ENCODE measurements at places on chromosomes 4 and X. TPM values are rescaled to one million over a fixed set of nuclear protein-coding genes. Genes with fewer than 3 reads are reported as not detected.

GRCh38 chrX:44344194-44344593 lies 722 bp upstream of the EFHC2 start:
- H3K4me3 ChIP-seq, result no peak overlapping the region
- no peaks in the 10 kb centered on the region for H3K36me3 ChIP-seq
- H3K4me1 ChIP-seq, result no peaks in the 10 kb centered on the region
- peak; percentile 4 for DNase-seq
- no peak overlapping the region for H3K27ac ChIP-seq
- peaks cover 3% of the 10 kb centered on the region for H3K27me3 ChIP-seq

GYPB gene
- not detected for total RNA-seq

DNA sequence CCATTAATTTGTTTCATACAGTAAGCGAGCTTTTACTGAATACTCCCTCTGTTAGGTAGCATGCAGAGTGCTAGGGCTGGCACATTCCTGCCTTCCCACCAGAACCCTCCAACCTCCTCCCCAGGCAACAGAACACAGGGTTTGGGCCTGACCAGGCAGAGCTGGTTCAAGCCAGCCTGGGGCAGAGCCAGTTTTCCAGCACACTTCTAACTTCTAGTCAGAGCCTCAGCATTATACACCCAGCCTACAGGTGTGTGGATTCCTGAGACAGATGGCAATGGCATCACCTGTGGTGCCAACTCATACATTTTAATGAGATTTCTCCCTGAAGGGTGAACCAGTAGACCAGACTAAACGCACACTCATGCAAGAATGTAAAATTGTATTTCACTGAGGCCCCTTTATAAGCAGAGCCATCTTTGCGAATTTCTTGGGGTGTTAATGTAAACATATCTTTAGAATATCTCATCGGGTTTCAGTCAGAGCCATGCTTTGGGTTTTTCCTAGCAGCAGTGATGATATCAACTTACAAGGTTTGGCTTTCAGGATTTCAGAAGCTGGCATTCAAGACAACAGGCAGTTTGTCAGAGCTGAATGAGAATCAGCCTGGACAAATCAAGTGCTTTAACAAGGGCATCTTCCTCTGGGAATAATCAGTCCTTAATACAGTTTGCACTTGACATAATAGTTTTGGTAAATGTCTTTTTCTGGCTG lies 92.0 kb downstream of the GATB start:
- no peaks in the 10 kb centered on the region for H3K36me3 ChIP-seq
- no peaks in the 10 kb centered on the region for H3K27me3 ChIP-seq
- no peak overlapping the region for H3K4me3 ChIP-seq

AFP gene
- not detected for total RNA-seq

INTU gene
- 8.3 TPM for total RNA-seq

DNA sequence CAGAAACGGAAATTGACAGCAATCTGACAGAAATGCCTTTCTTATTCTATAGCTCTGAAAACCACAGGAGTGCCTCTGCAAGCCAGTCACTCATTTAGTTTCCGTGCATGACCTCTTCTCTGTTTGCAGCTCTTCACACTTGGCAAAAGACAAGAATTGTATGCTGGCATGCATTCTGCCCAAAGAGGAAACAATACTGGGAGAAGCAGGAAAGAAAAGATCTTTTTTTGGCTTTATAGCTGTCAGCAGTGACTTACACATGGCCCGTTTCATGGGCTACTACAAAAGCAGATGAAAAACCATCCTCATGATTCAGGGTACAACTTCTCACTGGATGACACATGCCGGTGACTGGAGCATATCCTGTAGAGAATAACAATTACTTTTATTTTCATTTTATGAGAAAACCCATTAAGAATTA lies 249.4 kb downstream of the ADAMTS3 start:
- no peak overlapping the region for H3K4me3 ChIP-seq
- H3K27me3 ChIP-seq, result no peaks in the 10 kb centered on the region
- no peaks in the 10 kb centered on the region for H3K36me3 ChIP-seq
- peak overlapping the region; percentile 7 for H3K27ac ChIP-seq

GRCh38 chr4:122218762-122219161 lies 66.6 kb downstream of the BLTP1 start:
- H3K27ac ChIP-seq, result no peak overlapping the region
- peaks cover 8% of the 10 kb centered on the region for H3K36me3 ChIP-seq
- H3K4me3 ChIP-seq, result no peak overlapping the region
- H3K27me3 ChIP-seq, result no peaks in the 10 kb centered on the region

DNA sequence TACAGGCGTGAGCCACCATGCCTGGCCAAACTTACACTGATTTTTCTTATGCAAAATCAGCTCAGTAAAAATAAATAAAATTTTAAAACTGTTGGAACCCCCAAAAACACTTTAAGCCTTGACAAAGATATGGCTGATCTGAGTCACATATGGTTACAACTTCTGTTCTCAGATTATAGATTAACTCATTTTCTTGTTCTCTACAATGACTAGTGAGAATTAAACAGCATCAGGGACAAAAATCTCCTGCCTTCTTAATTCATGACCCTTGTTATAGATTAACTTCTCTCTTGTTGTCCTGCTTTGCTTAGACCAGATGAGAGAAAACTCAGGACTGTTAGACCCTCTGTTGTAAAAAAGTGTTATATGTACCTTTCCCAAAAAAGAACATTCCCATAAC lies 24.2 kb upstream of the EXOC1L start:
- H3K27me3 ChIP-seq, result no peaks in the 10 kb centered on the region
- no peak overlapping the region for H3K4me3 ChIP-seq
- H3K36me3 ChIP-seq, result no peaks in the 10 kb centered on the region
- H3K27ac ChIP-seq, result no peak overlapping the region
- no peaks in the 10 kb centered on the region for H3K4me1 ChIP-seq

SMR3B gene
- not detected for total RNA-seq

- no peak overlapping the region for H3K4me3 ChIP-seq
- no peaks in the 10 kb centered on the region for H3K4me1 ChIP-seq
- H3K27ac ChIP-seq, result no peak overlapping the region
Measured at GRCh38 chrX:112757946-112758345, 78.2 kb upstream of the LHFPL1 start.

DNA sequence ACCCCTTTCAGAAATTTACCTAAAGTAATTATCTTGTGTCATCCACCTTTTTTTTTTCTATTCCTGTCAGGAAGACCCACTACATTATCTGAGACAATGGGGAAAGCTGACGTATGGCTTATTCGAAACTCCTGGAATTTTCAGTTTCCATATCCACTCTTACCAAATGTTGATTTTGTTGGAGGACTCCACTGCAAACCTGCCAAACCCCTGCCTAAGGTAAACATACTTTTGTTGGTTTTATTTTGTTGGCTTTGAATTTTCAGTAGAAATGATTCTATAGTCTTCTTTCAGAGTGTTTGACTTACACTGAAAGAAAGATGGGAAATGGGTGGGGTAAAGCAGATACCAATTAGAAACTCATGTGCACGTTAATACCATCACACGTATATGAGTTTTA lies 2.2 kb downstream of the UGT2B7 start:
- no peak for DNase-seq
- peak overlapping the region; percentile 51 for H3K4me3 ChIP-seq
- H3K27ac ChIP-seq, result no peak overlapping the region
- no peaks in the 10 kb centered on the region for H3K4me1 ChIP-seq
- H3K36me3 ChIP-seq, result no peaks in the 10 kb centered on the region

- no peak overlapping the region for H3K4me3 ChIP-seq
- no peaks in the 10 kb centered on the region for H3K36me3 ChIP-seq
- H3K4me1 ChIP-seq, result peaks cover 7% of the 10 kb centered on the region
- no peak for DNase-seq
- H3K27me3 ChIP-seq, result no peaks in the 10 kb centered on the region
- H3K27ac ChIP-seq, result no peak overlapping the region
Measured at GRCh38 chr4:37465296-37465695, 220.8 kb downstream of the NWD2 start.

Data from kidney (tissue), 22 donors.